ENCODE measurements at places on chromosomes 6 and 20.

GRCh38 chr20:51801122-51801822 is 1.0 kb downstream of the SALL4 start:
- no peak for DNase-seq

- no peak for DNase-seq
Measured at GRCh38 chr6:6105472-6106036, 98.8 kb upstream of the NRN1 start.

- DNase-seq: no peak
Measured at GRCh38 chr20:10242166-10242565, 23.5 kb downstream of the SNAP25 start.

- no peak for DNase-seq
Measured at GRCh38 chr6:130780122-130780521, 47.1 kb upstream of the SMLR1 start.

- DNase-seq: no peak
Measured at GRCh38 chr6:84953111-84953755, 188.8 kb upstream of the TBX18 start.

DNA sequence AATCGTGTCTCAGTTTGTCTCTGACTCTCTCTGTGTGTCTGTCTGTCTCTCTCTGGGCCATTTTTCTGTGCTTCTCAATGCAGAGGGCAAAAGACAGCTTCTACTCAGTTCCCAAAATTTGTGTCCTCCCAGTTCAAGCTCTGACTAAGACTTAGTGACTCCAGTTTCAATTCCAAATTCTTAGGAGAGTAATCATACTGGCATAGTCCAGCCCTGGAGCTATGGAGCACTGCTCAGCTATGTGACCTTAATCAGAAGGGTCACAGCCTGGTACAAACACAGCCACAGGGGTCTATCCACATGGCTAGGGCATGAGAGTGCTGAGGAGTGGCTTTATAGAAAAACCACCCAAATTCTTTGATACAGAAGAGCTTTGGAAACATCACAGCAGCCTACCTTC is 91.9 kb downstream of the FOXF2 start:
- peak; percentile 85 for DNase-seq

DNA sequence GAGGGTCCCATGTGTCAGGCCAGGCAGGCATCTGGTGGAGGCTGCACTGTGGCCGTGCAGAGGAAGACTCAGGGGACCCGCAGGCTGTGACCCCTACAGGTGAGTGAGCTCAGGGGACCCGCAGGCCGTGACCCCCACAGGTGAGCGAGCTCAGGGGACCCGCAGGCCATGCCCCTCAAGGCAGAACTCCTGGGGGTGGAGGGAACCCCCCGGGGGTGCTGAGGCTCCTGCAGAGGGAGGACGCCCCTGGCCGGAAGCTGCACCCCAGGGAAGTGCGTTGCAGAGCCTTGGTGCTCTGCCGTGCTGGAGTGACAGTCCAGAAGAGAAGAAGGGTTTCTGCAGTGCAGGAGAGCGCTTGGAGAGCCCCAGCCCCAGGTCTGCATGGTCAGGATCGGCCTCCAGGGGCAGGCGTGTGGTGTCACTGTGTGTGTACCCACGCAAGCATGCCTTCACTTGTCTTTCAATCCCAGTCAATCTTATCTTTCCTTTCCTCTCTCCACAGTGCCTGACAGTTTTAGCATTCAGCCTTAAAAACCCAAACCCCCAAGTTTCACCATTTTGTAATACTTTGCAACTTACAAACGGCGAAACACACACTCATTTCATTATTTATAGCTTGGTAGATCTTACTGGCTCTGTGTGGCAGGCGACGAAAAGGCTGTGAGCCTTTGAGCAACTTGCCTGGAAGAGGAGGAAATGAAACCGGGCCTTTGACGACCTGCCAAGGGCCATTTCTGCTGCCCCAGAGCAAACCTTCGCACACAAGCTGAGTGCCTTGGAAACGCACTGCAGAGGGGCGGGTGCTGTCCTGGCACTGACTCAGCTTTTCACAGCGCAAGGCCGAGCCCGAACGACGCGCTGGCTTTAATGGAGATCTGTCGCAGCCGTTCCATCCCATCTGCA is 101.4 kb upstream of the AGPAT4 start:
- DNase-seq: no peak

GRCh38 chr20:6533351-6533750 is 234.1 kb upstream of the BMP2 start:
- DNase-seq: no peak

DNA sequence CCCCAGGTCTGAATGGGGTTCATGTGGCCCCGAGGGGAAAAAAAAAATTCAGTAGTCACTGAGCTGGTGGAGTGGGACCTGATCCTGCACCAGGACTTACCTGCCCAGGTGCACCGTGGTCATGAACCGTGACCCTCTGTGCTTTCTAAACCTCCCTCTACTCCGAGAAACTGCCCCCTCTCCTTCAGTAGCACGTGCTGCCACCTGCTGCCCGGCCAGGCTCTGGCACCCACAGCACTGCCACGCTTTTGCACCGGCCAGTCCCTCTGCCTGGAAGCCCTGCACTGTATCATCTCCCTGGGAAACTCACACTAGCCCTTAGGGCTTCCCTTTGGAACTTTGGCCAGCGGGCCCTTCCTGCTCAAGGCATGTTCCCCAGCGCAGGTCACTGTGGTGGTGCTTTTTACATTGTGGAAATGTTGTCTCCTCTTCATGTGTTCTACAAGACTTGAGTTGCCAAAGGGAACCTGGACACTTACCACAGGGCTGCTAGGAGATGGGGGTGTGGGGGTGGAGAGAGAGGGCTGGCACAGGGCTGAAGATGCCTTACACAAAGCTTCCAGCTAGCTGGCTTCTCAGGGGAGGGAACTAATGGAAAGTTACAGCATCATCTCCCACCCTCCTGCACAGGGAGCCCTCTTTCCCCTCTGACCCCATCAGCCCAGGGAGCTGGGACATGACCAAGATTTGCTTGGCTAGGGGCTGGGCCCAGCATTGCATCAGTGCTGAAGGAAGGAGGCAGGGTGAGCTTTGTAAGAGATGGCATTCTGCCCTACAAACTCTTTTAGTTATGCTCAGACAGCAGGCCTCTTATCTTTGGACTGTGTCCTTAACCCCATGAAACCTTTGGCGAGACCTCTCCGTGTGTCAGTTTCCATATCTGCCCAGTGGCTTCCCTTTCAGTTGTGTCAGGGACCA is 2.5 kb upstream of the PTPRT start:
- DNase-seq: no peak

DNA sequence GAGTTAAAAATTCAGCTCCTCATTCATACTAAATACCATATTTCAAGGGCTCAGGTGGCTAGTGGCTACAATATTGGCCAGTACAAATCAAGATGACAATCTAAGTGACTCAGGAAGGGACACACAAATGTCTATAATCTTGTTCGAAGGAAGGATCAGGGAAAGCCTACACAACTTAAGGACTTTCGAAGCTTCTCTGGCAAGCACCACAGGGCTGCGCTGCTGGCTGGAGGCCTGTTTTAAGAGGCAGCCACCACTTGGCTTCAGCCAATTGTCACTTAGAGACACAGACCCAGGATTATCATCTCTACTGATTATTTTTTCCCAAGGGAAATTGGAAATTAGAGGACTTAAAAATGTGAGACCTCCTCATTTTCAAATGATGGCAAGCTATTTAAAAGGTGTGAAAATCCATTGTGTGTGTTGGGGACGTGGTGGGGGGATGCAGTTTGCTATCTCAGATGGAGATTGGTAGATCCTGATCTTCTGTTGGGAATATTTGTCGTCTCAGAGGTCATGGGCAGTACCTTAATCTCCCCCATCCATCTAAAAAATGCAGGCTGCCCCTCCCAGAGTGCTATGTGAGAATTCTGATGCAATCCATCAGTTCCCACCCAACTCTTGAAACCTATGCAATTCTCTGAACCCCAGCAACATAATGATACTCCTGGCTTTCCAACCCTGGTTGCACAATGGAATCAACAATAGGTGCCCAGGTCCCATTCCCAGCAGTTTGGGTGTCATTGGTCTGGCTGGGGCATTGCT is 11.3 kb downstream of the ARHGAP40 start:
- no peak for DNase-seq

DNA sequence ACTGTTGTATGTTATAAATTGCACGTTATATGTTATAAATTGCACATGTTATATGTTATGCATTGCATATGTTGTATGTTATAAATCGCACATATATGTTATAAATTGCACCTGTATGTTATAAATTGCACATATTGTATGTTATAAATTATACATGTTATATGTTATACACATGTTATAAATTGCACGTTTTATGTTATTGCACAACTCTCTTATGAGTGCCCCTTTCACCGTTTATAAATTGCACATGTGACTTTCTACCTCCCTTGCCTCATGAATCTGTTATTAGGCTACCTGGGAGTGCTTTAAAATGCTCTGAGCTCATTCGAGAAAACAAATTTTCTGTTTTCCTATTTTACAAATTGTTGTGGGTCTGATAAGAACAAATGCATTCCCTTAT is 84.1 kb downstream of the RNF182 start:
- no peak for DNase-seq

- no peak for DNase-seq
Measured at GRCh38 chr6:115667478-115668026, 393.1 kb downstream of the FRK start.

DNA sequence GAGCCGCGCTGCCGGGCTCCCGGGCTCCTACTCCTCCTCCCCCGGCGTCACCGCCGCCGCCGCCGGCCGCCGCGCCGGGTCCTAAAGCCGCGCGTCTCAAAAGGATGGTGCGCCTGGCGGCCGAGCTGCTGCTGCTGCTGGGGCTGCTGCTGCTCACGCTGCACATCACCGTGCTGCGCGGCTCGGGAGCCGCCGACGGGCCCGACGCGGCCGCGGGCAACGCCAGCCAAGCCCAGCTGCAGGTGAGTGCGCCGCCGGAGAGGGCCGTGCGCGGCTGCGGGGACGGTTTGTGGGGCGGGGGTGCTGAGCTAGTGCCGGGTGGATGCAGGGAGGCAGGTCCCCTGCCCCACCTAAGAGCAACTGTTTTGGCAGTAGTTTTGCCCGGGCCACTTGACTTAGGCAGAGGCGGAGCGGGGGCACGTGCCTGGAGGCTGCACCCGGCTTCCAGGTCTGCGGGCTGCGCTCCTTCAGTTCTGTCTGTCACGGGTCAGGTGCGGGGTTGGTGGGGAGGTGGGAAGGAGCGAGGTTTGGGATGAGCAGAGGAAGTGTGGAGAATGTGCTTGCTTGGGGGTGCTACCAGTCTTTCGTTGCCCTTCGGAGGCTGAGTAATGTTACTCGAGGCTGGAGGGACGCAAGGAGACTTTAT is 722 bp downstream of the ISM1 start:
- peak; percentile 38 for DNase-seq

Measured in amniotic stem cell (primary cell).